ENCODE measurements at places on chromosomes 5 and 9. TPM values are rescaled to one million over a fixed set of nuclear protein-coding genes. Genes with fewer than 3 reads are reported as not detected.

GRCh38 chr9:130256644-130257043, 8.9 kb upstream of the HMCN2 start:
- no peak for DNase-seq

DNA sequence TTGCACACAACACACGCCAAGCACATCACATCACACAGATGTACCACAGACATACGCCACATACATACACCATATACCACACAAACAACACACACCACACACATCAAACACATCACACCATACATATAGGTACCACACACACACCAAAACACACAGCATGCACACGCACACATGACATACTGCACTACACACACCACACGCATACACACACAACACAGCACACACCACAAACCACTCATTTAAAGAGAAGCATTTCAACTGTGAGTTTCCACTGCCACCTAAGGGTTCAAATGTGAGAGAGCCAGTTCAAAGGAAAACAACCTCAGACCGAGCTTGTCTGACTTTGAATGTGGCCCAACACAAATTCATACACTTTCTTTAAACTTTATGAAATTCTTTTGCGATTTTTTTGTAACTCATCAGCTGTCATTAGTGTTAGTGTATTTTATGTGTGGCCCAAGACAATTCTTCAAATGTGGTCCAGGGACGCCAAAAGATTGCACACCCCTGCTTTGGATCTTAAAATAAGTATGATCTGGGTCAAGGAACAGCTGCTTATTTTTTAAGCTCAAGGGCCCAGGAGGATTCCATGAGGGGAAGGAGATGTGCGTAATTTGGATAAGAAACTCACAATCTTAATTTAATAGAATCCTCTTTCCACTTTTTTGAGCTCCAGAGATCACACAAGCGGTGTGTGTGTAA, 494.6 kb downstream of the GADD45G start:
- peak; percentile 13 for DNase-seq

- DNase-seq: no peak
These were observed at the start of gene PDLIM4 for GRCh38 chr5:132257131-132258101. TSS of gene PDLIM4 (plus strand) at chr5:132257696. CDS start at chr5:132257735, 39 bp downstream.

DNA sequence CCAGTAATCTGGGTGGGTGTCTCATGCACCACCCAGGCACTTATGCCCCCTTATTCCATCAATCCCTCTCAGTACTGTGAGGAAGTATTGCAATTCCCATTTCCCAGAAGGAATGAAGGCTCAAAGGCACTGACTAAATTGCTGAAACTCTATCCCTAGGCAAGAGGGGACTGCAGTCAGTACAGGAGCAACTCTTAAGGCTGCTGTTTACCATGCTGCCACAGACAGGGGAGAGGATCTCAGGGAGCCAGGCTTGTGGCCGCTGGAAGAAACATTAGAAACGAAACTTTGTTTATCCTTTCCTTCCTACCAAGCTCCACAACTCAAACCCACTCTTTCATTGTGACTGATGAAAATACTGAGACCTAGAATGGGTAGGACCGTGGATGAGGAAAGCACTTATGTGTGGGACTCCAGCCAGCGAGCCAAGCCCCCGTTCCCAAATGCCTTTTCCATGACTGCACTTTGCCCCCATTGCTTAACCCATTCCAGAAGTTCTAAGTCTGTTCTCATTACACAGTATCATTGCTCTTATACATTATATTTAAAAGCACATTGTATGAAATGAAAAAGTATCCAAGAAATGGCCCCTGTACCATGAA, 54.3 kb downstream of the TLE1 start:
- DNase-seq: no peak

DNA sequence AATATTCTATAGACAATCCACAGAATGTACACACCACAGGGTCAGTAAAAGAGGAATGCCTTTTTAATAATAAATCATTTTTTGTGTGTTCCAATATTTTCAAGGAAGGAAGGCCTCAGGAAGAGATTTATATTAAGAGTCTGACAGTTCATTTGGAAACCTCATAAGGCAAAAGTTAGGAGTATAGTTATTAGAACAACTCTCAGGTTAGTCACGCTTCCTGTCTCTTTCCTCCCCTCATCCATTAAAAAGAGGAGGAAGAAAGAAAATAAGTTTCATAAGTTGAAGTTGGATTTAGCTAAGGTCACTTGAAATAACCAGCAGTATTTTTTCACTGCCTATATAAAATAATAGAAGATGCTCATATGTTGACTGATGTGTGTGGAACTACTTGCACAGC, 863.2 kb downstream of the PTPRD start:
- DNase-seq: no peak

- DNase-seq: peak; percentile 81
These were observed 11.0 kb upstream of the EXOSC2 start for GRCh38 chr9:130682421-130683121.

- DNase-seq: peak; percentile 79
These were observed 809 bp downstream of the HNRNPAB start for GRCh38 chr5:178204935-178205748.

DNA sequence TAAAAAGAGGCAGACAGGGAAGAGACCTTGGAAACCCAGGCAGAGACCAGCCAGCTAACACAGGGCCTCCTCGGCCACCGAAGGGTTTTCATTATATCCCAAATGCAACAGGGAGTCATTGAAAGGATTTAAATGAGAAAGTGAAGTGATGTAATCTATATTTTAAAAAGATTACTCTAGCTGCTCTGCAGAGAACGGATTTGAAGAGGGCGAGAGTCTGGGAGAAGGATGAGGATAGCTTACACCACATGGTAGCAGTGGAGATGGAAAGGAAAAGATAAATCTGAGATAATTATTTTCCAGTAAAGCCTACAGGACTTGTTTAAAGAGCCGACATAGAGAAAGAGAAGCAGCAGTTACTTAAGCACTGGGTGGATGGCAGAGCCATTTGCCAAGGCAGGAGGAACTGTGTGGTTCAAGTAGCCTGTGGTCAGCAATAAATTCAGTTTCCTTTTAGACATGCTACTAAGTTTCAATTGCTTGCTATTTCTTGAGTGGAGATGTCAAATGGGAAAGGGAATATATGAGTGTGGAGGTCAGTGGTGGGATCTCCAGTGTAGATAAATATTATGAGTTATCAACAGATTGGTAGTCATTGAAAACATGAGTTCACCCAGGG, 9.3 kb downstream of the FBN2 start:
- DNase-seq: no peak

DNA sequence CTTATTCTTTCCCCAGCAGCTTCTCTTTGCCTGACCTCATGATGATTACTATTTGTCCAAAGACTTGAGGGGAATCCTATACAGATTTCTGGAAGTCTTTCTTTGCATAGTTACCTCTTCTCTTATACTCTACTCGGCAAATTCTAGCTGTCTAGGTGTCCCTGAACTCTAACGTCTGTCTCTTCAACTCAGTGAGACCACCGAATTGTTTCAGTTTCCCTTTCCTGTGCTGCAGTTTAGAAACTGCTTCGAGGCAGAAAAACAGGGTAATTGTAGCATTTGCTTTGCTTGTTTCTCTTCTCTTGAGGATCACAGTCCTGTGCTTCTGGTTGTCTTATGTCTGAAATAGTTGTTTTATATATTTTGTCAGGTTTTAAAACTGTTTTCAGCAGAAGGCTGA, 14.8 kb downstream of the LVRN start:
- DNase-seq: no peak

DNA sequence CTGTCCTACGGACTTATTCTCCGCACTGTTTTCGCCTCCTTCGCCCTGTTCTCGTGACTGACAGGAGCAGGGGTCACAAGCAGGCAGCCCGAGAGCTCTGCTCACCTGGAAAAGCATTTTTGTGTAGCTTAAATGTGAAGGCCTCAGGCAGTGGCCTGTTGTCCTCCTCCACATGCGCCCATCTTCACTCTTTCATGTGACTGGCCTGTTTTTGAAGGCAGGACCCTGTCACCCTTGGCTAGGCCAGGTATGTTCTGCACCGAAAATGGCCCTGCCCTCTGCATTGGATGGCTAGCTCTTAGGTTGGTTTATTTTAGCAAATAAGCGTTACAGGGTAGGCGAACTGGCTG, 614 bp upstream of the CPLANE1 start:
- DNase-seq: no peak

- DNase-seq: peak; percentile 33
These were observed 46.1 kb upstream of the CER1 start for GRCh38 chr9:14768405-14769229.

- DNase-seq: no peak
These were observed 306.2 kb downstream of the SEMA5A start for GRCh38 chr5:9239626-9240025.

GRCh38 chr9:103902263-103902662, 191.8 kb upstream of the SMC2 start:
- no peak for DNase-seq

GRCh38 chr5:128036950-128037349, 46.6 kb upstream of the SLC12A2 start:
- DNase-seq: no peak

GRCh38 chr9:75529463-75529862, 361.0 kb upstream of the PCSK5 start:
- DNase-seq: no peak

- no peak for DNase-seq
These were observed 167.3 kb downstream of the GNAQ start for GRCh38 chr9:77864211-77864889.

DNA sequence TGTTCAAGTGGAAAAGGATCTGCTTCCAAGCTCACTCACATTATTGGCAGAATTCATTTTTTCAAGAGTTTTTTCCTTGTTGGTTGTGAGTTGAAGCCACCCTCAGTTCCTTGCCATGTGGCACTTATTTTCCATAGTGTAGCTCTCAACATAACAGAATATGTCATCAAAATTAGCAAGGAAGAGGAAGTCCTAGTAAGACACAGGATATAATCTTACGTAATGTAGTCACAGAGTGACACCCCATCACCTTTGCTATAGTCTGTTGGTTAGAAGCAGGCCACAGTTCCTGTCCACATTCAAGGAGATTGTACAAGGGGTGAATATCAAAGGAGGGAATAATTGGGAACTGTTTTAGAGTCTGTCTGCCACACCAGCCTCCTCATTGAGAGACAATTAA, 15.7 kb downstream of the IRGM start:
- no peak for DNase-seq

DNA sequence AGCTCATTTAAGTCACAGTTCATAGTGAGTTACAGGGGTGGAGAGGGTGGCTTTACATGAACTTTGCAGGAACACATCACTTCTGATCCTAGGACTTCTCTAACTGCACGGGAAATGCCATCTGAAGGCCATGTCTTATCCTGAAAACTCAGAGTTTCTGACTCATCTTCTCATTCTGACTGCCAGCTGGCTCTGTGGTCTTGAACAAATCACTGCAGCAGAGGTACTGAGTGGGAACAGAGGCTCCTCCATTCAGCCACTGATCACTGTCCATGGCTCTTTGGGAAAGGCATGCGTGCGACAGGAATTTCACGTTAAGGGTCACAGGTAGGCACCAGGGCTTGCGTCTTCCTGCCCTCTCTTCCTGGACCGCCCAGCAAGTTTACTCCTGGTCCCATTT, 114.6 kb upstream of the LRRTM2 start:
- no peak for DNase-seq

DNA sequence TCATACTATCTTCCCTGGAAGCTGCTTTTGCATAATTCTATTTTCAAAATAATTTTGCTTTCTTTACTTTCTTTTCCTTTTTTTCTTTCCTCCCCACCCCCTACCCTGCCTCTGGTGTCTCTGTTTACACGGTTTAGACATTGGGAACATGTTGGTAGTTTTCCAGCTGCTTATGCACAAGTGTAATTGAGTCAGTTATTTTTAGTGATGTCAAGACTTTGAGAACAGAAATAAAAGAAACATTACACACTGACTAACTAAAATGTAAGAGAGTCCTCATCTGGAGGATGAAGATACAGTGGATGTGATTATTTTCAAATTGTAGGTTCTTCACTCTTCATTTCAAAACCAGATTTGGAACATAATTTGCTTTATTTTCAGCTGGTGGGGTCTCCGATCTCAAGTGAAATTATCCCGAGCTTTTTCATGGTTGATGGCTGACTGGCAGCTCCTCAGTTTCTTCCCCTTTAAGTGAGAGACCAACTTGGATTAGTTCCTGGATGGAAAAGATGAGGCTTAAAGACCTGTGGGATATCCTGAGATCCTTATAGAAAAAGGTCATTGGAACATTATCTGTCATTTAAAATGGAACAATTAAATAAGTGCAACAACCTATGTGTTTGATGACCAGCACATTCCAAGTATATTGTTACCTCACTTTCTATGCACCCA, 154.4 kb upstream of the ZNF462 start:
- DNase-seq: no peak

DNA sequence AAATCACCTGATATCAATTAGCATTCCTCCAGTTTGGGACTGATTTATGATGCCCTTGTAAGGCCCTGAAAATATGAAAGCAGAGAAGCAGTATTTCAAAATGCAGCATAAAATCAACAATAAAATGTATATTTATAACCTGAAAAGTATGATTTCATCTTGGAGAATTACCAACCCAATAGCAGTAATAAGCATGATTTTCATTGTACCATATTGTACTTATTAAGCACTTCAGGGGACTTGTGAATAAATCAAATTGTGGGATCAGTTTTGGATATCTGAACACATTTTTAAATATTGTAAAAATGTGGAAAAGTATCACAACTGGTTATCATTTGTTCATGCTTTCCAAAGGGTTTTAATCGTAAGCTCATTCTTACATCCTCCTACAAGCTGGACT, 250.8 kb downstream of the DMRT2 start:
- no peak for DNase-seq

GRCh38 chr5:72584466-72584865, 77.3 kb upstream of the ZNF366 start:
- no peak for DNase-seq

- peak; percentile 60 for DNase-seq
These were observed 386.1 kb downstream of the ACTL7B start for GRCh38 chr9:108469654-108470053.

DNA sequence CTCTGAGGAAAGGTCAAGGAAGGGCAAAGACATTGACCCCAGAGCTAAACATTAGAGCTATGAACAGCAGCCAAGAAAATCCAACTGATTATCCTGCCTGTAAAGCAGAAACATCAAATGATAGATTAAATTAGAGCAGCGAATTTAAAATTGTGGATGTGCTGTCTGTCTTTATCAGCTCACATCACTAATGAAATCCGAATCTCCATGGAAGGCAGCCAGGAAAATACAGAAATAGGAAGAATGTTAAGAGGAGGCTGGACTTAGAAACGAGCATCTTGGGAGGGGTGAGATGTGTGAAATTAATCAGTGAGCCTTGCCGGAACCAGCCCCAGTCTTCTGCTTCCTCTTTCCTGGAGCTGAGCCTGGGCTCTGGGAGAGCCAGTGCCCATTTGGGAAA, 191.0 kb downstream of the PJA2 start:
- DNase-seq: no peak

GRCh38 chr9:130635721-130636647, 28.4 kb upstream of the PRDM12 start:
- DNase-seq: no peak

CSF1R gene
- not detected for total RNA-seq

PLPPR1 gene
- total RNA-seq: not detected

LRRTM2 gene
- 1.2 TPM for total RNA-seq

FAM120A gene
- 39.5 TPM for total RNA-seq

EGFLAM gene
- 1.1 TPM for total RNA-seq

TEK gene
- total RNA-seq: 0.68 TPM

PJA2 gene
- 33.9 TPM for total RNA-seq

IFNK gene
- total RNA-seq: not detected

All from H4 (cell line).